Activated T-helper 17 cell treated with anti-CD3 and anti-CD28 coated beads, Interleukin-2, amount 50 U/mL, for 72 hours (primary cell): ENCODE measurements at places on chromosomes 11 and 22.

DNA sequence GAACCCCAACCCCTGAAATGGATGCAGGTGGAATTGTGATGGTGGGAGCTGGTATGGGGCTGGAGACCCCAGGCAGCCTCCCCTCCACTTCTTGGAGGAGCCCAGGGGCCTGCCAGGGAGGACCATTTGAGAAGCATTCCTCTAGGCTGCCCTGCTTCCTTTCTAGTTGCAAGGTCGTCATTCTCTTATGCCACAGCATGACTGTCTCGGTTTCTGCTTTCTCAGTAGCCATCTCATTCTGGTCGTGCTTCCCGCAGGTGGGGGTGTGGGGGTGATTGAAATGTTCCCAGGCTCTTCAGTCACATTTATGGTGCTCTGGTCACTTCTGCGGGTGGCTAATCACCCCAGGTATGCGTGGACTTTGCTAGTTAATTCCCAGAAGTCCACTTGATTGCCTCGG, 223.7 kb upstream of the TBCEL start:
- no peak for ATAC-seq

GRCh38 chr11:92794783-92795182, 174.7 kb upstream of the MTNR1B start:
- ATAC-seq = no peak

DNA sequence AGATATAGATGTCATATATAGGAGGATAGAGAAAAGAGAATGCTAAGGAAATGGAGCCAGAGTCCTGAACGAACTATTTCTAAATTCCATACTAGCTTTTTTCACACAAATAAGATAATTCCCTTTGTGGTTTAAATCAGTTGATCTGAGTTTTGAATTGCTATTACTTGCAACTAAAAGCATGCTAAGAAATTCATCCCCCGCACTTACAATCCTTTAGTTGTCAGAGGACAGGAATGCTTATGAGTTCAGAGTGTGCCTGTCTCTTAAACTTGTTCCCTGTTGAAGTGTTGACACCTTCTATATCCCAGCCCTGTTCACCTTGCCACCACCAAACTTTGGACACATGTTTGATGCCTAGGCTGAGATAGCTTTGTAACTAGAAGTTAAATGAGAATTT, 406.2 kb downstream of the METTL15 start:
- no peak for ATAC-seq

DNA sequence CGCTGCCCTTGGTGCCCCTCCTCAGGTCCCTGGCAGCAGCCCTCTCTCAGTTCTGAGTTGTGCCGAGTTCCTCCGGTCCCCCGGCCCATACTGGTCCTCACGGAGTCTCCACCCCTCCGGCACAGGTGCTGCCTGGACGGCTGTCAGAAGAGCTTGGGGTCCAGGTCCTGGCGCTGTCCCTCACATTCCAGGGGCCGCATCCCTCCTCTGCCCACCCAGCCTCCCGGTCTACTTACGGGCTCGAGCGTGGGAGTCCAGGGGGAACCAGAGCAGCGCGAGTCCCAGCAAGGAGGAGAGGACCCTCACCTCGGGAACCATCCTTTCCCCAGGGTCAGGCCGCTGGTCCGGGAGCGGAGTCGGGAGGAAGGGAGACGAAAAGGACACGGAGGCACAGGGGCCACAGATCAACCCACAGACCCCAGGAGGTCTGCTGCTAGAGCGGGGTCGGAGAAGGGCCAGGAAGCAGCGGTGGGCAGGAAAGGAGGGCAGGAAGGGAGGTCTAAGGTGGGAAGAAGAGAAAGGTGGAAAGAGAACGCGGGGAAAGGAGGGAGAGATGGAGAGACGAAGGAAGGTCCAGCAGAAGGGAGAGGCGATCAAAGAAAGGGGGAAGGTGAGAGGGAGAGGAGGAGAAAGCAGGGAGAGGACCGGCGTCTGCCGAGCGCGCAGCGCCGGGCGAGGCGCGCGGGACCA, 510 bp downstream of the CHRDL2 start:
- ATAC-seq = no peak

DNA sequence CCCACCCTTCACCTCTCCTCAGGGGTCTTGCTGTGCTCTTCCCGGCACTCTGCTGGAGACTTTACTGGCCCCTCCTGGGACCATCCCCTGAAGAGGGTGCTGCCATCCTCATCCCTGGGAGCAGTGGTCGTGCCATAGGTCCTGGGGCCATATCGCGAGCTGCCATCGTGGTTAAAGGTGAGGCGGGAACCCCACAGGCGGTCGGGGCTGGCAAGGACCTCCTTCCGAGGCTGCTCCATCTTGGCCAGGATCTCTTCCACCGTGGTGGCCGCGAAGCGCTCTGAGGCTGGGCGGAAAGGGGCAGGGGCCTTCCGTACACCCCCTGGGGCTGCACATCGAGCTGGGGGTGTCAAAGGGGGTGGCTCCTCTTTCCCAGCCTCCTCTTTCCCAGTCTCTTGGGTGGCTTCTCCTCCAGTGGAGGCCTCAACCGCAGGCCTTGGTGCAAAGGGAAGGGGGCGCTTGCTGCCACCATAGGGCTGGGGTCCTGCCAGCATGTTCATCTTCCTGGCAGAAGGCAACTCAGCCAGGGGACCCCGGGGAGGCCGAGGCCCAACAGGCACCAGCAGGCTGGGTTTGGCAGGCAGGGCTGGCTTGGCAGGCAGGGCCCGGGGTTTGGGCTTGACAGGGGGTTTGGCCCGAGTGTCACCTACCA, 4.6 kb downstream of the TNKS1BP1 start:
- no peak for ATAC-seq

- ATAC-seq = no peak
Measured at GRCh38 chr11:67372321-67372992, 941 bp downstream of the CLCF1 start.
